ENCODE measurements at places on chromosomes 16 and 17.
A peak's percentile ranks its signal among the peaks of the same experiment; 100 is the strongest.

GRCh38 chr17:45431531-45432404, 902 bp downstream of the ARHGAP27 start:
- DNase-seq = peak; percentile 84

DNA sequence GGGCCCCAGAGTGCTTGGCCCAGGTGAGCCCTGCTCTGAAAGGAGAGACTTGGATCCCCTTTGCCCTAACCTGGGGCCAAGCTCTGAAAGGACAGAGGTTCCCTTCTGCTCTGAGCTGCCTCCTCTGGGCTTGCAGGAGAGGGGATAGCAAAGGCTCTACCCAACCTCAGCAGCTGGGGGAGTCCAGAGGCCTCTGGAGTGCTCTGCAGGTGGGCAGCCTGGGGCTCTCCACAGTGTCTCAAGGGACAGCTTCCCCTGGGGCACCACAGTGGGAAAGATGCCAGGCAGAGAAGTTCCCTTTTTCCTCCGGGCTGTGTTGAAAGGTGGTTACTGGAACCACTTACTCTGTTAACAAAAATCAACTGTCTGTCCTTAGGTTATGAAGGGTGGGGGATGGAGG, 48.2 kb upstream of the MGAT5B start:
- DNase-seq = no peak

DNA sequence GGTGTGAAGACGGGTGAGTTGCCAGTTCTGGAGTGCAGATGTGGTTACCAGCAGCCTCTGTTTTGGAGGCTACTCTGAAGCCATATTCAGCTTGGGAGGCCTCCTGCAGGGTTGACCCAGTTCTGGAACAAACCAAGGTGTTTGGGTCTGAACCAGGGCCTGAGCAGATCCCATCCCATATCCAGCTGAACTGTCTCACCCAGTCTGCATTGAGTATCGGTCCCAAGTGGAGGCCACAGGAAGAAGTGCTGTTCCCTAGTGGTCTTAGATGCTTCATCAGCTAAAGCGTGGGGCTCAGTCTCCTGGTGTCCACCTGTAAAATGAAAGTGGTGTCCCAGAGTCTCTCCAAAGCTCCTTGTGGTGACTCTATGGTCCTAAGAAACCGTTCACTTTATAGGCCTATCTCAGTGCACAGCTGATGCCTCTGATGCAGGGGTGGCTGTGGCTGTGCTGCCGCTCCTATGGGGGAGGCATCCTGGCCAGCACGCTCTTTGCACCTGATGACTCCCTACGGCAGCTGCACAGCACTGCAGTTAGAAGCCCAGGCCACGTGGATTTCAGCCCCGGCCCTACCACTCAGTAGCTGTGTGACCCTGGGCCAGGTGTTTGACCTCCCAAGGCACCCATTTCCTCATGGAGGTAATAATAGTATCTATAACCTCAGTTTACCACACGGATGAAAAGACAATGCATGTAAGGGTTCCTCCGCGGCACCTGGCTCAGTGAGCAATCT, 21.0 kb downstream of the CBX4 start:
- DNase-seq = no peak

- no peak for DNase-seq
These were observed 135.6 kb downstream of the PARN start for GRCh38 chr16:14494396-14494966.

DNA sequence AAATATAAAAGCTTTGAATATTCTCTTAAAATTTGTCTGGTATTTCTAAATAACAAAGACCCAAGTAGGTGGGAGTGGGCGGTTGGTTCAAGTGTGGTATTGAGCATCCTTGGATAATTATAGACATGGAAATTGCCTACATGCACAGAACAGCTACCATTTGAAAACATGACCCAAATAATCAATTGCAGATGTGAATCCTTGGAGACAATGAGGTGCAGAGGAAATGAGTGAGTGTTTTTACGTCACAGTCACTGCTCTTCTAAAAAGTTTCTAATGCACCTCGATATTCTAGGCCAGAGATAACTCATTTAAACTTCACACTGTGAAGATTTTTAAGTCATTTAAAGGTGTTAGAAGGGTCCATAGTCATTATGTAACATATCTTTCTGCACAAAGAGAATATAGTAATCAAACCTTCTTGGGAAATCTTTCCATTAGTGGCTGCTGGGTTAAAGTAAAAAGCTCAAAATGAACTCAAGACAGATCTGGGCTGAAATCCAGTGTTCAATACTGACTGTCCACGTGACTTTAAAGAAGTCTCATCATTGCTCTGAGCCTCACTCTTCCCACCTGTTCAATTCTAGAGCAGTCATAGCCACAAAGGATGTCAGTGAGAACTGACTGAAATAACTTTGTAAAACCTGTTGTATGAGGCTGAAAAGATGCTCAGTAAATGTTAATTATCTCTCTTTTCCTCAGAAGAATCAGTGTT, 144.5 kb downstream of the CDH11 start:
- no peak for DNase-seq

DNA sequence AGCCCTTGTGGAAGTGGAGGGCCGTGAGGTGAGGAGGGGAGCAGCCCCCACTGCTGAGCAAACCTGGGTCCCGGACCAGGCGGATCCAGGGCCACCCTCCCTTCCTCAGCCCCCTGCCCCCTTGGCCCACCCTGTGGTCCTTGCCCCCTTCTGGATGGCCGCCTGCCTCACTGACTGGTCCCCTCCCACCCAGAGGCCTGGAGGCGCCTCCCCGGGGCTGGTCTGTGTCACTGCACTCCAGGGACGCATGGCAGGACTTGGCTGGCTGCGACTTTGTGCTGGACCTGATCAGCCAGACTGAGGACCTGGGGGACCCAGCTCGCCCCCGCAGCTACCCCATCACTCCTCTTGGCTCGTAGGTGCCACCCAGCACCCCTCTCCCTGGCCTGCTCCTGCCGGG, 19.2 kb upstream of the SMIM5 start:
- no peak for DNase-seq
